Right ventricle myocardium superior (tissue), 1 donor: ENCODE measurements at places on chromosomes 5 and 9.

GRCh38 chr9:27539479-27540441 is 10.1 kb upstream of the MOB3B start:
- peak; percentile 33 for DNase-seq

DNA sequence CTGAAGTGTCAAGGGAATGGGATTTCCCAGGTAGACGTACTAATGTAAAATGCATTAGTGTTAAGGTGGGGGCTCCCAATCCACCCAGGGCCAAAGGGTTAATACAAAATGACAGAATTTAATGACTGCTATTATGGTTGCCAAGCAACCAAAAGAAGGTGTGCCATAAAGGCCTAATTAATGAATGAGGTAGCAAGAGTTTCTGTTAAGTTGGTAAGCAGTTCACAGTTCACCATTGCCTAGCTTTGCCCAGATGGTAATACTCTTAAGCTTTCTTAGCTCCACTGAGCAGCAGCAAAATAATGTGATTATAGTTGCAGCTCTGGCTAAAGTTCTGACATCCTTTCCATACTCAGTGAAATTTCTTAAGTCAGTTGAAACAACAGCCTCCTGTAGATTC is 211.7 kb downstream of the DENND1A start:
- no peak for DNase-seq

GRCh38 chr5:67465537-67466207 is 269.1 kb upstream of the CD180 start:
- DNase-seq: no peak

GRCh38 chr5:144422018-144422727 is 251.5 kb downstream of the KCTD16 start:
- DNase-seq: no peak

DNA sequence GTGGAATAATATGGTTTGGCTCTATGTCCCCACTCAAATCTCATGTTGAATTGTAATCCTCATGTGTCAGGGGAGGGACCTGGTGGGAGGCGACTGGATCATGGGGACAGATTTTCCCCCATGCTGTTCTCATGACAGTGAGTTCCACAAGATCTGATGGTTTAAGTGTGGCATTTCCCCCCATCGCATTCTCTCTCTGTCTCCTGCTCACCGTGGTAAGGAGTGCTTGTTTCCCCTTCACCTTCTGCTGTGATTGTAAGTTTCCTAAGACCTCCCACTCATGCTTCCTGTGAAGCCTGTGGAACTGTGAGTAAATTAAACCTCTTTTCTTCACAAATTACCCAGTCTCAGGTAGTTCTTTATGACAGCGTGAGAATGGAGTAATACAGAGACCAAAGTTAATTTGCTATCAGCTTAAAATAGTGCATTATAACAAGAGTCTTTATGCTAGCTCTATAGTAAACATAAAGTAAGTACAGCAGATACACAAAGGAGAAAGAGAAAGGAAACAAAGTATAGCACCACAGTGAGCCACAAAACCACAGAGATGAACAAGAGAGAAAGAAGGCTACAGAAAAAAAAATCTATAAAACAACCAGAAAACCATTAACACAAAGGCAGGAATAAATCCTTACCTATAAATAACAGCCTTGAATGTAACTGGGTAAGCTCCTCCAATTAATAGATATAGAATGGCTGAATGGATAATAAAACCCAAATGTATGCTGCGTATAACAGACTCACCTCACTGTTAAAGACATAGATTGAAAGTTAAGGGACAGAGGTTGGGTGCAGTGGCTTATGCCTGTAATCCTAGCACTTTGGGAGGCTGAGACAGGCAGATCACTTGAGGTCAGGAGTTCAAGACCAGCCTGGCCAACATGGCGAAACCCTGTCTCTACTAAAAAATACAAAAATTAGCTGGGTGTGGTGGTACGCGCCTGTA is 39.7 kb downstream of the RAPGEF6 start:
- no peak for DNase-seq

- no peak for DNase-seq
These were observed 14.2 kb upstream of the MXD3 start for GRCh38 chr5:177325868-177326381.

DNA sequence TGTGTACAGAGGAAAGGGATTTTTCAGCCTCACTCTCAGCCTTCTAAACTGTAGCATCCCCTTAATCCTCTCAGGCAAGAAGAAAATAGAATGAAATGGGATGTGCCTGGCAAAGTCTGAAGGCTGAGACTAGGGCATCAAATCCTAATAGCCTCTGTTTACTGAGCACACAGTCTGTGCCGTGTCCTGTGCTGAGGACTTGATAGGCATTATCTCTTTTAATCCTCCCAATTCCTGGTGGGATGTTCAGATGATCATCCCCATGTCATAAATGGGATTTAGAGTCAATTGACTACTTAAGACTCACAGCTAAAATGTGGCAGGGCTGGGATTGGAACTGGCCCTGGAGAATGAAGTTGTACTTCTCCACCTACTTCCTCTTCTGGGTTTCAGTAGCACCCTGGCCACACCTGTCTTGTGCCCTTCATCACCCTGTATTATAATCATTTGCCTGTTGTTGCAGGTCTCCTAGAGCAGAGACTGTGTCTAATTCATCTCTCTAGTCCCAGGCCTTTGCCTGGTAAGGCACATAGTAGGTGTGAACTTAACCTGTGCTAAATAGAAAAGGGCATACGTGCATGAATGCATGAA is 81.0 kb downstream of the WWC1 start:
- no peak for DNase-seq

DNA sequence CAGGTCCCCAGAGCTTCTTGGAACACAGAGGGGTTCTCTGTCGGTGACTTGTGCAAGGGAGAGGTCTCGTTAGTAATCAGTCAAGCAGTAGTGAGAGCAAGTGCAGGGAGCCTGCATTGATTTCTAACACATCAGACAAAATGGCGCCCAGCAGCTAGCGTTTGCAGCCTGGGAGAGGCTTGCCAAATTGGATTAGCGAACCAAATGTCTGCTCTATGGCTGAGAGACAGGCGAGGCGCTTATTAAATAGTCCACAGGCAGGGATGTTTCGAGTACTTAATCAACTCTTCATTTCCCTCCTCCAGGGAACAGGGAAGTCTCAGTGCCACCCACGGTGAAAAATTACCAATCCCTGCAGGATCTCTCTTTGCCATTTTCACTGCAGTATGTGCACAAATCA is 131.4 kb upstream of the SHB start:
- no peak for DNase-seq

DNA sequence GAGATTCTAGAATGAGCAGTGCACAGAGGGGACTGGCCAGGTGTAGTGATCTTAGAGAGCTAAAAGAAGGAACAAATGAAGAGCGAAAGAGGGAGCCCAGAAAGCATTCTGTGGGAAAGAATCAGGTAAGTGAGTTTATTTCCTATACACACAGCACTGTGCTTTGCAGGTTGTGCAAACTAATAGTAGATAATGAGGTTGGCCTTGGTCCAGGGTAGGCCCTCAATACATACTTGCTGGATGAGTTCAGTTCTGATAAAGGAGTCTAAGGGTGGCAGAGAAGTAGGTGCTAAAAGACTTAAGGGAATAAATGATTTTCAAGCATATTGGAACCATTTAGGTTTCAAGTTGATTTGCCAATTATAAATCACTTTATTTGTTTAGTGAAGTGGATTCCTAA is 122.0 kb downstream of the NPR3 start:
- DNase-seq: no peak

DNA sequence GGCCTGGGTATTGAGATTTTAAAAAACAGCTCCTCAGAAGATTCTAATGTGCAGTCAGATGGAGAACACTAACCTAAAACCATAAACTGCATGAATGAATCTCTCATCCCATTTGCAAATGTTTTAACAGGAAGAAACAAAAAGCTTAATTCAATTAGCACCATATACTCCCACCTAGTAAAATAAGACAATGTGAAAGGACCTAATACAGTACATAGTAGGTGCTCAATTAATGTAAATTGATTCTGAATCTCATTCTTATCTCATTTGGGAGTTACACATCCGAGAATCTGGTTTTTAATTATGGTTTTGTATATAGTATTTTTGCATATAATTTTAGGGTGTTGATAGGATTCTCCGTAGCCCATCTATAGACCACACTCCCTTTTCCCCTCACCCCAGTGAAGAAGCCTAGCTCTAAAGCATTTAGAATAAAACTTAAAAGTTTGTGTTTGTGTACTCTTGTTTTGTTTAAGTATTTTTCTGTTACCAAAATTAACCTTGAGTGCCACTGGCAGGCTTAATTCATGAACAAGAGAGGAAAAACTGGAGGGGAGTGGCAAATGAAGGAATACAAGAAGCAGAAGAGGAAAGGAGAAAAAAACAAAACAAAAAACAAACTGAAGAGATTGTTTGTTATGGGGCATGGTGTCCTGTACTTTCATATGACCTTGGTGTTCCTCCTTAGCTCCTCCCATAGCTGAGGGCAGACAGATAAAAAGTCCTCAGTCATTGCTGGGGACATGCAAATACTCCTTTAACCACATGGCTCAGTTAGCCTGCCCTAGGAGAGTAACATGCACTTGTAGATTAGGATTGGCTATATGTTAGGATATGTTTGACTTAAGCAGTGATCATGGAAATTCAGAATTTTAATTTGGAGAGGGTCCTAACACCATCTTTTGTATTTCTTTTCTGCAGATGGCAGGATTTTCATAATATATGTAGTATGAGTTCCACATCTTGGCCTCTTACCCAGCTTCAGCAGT is 1.2 kb downstream of the RNF14 start:
- no peak for DNase-seq

GRCh38 chr5:98200726-98201541 is 572.5 kb upstream of the RGMB start:
- DNase-seq: no peak

- DNase-seq: no peak
These were observed 321.2 kb downstream of the CDH12 start for GRCh38 chr5:22531986-22532385.

DNA sequence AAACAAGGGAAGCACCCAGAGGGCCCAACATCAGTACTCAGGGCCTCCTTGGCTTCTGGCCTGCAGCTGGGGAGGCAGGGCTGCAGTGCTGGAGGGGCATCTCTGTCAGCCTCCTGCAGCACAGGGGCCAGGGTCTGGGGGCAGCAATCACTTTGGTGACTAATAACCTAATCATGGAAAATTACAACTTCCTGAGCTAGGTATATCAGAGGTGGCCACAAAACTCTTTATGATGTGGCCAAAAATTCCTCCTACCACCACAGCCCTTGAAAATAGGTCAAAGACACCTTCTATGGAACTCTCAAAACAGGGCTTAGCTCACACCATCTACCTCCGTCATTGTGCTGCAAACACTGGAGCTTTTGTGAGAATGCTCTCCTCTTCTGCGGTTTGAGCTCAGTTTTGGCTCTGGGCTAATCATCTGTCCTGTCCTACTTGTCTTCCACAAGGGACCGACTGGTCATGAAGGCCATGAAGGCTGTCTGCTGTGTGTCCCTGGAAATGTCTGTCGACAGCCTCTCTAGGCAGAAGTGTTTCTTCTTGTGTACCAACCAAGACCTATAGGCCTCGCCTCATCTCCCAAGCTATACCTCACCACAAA is 28.6 kb downstream of the CSF2 start:
- no peak for DNase-seq

DNA sequence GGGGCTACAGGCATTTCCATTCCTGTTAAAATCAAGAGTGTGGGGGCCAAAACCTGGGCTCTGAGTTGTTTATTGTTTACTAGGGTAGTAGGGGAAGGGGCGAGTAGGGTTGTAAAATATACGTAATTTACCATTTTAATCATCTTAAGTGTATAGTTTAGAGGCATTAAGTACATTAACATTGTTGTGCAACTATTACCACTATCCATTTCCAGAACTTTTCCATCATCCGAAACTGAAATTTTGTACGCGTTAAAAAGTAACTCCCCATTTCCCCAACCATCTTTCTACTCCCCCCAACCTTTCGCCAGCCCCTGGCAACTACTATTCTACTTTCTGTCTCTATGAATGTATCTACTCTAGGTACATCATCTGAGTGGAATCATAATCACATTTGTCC is 3.6 kb upstream of the FOXD1 start:
- DNase-seq: no peak

DNA sequence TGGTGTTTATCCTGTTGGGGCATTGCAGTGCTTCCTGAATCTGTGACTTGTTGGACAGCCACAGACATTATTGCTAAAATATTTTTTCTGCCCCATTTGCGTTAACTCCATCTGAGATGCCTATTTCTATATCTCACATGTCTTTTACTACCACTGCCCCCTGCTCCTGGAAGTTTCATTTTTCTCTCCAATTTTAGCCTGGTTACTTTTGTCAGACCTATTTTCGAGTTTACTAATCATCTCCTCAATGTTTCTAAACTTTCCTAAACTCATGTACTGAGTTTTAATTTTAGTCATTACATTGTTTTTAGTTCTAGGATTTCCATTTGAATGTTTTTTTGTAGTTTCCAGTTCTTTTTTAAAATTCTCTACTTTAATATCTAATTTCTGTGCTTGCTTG is 17.6 kb downstream of the HAPLN1 start:
- no peak for DNase-seq

GRCh38 chr5:56685503-56686217 is 129.7 kb upstream of the MAP3K1 start:
- no peak for DNase-seq

DNA sequence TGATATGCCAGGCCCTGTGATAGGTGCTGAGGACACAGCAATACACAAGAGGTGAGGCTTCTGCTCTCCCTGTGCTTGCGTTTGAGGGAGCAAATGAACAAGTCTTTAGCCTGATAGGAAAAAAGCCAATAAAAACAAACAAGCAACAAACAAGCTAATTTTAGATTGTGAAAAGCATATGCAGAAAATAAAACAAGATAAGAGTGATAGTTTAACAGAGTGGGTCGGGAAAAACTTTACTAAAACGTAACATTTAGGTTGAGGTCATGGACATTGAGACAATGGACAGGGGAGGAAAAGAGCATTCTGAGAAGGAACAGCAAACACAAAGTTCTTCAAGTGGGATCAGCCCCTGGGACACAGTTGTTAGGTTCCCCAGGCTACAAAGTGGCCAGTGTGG is 4.3 kb downstream of the SMIM3 start:
- no peak for DNase-seq

DNA sequence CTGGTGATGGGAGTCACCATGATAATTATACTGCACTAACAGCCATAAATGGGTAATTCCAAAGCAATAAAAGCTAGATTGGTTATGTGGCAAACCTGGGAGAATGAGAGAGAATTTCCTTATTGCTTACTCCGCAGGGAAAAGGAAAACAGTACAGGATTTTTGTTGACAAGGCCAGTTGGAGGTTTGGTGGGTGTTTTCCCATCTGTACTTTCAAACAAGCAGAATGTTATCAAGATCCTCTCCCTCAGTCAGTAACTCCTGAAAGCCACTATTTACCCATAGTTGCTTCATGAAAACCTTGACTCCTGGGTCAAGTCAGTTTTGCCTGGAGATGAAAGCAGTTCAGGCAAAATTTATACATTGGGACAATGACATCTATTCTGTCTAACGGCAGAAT is 26.4 kb downstream of the IL9 start:
- no peak for DNase-seq
